ENCODE measurements at places on chromosomes 7 and 10. TPM values are rescaled to one million over a fixed set of nuclear protein-coding genes. Genes with fewer than 3 reads are reported as not detected.

The CLRN3 gene
- not detected for total RNA-seq

The LRRC27 gene
- 3.9 TPM for total RNA-seq

The ADCY1 gene
- 0.40 TPM for total RNA-seq

The ADAM8 gene
- total RNA-seq = 2.5 TPM

- no peak for ATAC-seq
These were observed 389.9 kb upstream of the SEMA3C start for GRCh38 chr7:81308643-81309322.

DNA sequence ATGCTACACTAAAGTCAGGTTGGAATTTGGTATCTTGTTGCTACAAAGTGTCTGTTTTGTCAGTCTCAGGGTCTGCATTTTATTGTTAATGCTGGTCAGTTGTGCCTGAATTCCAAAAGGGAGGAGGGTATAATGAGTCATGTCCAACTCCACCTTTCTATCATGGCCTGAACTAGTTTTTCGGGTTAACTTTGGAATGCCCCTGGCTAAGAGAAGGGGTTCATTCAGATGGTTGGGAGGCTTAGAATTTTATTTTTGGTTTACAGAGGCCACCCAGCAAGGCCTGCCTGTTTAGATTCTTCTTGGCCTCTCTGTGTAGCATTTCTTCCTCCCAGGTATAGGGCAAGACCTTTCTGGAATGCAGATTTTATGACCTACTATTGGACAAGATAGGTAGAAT, 93.2 kb downstream of the SKIDA1 start:
- peak; percentile 52 for ATAC-seq

DNA sequence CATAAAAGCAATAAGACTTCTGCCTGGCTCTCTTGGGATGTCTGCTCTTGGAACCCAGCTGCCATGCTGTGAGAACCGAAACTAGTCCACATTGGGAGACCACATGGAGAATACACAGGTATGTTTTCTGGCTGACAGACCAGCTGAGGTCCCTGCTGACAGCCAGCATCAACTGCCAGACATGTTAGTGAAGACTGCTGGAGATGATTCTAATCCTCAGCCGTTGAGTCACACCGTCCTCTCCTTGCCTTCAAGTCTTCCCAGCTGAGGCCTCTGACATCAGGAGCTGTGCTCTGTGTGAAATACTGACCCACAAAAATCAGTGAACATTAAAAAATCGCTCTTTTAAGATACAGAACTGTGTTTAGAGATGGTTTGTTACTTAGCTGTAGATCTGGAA, 36.9 kb upstream of the AGR2 start:
- no peak for ATAC-seq

GRCh38 chr7:29495653-29496052, 68.0 kb upstream of the PRR15 start:
- ATAC-seq = no peak

GRCh38 chr7:103541947-103542346, 95.9 kb upstream of the SLC26A5 start:
- ATAC-seq = no peak

DNA sequence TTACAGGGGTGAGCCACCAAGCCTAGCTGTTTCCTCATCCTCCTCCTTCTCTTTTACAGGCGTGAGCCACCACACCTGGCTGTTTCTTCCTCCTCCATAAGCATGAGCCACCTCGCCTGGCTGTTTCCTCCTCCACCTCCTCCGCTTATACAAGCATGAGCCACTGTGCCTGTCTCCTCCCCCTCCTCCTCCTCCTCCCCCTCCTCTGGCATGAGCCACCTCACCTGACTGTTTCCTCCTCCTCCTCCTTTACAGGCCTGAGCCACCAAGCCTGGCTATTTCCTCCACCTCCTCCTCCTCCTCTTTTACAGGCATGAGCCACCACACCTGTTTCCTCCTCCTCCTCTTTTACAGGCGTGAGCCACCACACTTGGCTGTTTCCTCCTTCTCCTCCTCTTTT, 49.8 kb upstream of the ZNF479 start:
- ATAC-seq = no peak

DNA sequence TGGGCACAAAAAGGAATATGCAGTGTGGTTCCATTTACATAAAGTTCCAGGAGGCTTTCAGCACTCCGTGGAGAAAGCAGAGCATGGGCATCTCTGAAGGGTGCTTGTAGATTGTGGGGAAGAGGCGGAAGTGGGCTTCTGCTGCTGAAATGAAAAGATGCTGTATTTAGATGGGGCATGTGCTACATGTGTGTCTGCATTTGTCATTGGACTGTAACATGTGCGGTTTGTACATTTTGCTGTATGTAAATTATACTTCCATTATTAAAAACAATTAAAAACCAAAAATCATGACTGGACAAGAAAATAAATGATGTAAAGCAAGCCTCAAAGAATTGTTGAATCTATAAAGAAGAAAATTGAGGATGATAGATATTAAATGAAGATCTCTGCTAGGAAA, 334.0 kb downstream of the WDR37 start:
- no peak for ATAC-seq

GRCh38 chr10:103181244-103181643, 11.8 kb downstream of the NT5C2 start:
- no peak for ATAC-seq

DNA sequence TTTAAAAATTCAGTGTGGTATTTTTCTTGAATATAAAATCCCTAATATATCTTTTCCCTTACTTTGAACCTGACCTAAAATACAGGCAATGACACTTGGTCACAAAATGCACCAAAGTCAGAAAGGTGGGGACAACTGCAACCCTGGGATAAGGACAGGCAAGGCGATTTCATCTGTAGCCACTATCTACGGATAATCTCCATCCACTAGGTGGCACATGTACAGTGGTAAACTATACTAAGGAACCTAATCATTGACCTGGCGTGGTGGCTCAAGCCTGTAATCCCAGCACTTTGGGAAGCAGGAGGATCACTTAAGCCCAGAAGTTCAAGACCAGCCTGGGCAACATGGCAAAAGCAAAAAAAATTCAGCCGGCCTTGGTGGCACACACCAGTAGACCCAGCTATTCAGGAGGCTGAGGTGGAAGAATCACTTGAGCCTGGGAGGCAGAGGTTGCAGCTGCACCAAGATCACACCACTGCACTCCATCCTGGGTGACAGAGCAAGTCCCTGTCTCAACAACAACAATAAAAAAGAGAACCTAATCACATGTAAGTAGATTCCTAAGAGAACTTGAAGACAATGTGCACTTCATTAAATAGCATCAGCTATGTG, 98.9 kb downstream of the KMT2C start:
- ATAC-seq = peak; percentile 66

- ATAC-seq = no peak
These were observed 59.0 kb downstream of the MET start for GRCh38 chr7:116731023-116731395.

GRCh38 chr10:80515941-80516340, 21.8 kb upstream of the SH2D4B start:
- ATAC-seq = no peak

DNA sequence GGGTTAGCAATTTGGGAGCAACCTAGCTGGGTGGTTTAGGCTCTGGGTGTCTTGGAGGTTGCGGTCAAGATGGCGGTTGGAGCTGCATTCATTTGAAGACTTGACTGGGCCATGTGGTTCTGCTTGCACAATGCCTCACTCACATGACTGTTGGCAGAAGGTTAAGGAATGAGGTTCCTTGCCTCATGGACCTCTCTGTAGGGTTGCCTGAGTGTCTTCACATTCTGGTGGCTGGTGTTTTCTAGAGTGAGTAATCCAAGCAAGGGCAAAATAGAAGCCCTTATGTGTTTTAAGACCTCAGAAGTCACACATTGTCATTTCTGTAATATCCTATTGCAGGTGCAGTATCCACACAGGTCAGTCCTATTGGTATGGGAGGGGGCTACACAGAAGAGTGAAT, 52.0 kb downstream of the CDK14 start:
- no peak for ATAC-seq

- no peak for ATAC-seq
These were observed 38.8 kb downstream of the SLC29A3 start for GRCh38 chr10:71357792-71358265.
